GM19239 (cell line): ENCODE measurements at places on chromosomes 1 and 21.

- DNase-seq: no peak
Observed at GRCh38 chr1:157418231-157418630, 134.1 kb downstream of the FCRL5 start.

- no peak for DNase-seq
Observed at GRCh38 chr1:191641420-191642260, 516.6 kb upstream of the RGS18 start.

GRCh38 chr21:45517249-45518065 lies 24.8 kb downstream of the SLC19A1 start:
- no peak for DNase-seq

GRCh38 chr1:221881805-221882581 lies 140.1 kb upstream of the DUSP10 start:
- no peak for DNase-seq

DNA sequence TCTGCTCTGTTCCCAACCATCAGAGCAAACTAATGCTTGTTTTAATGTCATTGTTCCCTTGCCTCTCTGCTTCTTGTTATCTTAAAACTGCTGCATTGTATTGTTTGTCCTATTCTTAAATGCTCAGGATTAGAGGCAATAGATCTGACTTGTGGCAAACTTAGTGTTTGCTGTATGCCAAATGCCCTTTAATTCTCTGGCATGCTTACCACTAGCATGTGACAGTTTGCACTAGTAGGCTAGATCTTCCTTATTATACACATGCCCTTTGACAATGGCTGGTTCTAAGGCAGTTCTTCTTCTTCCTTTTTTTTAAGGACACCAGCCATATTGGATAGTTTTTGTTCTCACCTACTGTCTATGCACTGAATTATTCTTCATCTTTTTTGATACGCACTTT lies 30.1 kb downstream of the PALMD start:
- no peak for DNase-seq

DNA sequence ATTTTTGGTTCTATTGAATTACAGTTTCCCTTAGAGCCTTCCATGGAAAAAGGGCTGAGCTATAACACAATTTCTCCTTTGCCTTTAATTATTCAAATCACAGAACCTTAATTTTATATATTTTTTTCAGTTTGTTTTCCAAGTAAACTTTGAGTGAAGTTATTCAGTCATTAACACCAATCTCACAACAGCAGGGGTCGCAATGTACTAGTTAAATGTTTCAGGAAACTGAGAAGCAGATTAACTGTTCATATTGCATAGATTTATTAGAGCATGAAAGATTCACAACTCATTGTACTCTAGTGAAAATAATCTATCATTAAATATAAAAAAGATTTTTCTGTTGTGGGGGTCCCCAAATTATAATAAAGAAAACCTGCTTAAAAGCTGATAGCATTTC lies 64.1 kb downstream of the KIFAP3 start:
- no peak for DNase-seq

DNA sequence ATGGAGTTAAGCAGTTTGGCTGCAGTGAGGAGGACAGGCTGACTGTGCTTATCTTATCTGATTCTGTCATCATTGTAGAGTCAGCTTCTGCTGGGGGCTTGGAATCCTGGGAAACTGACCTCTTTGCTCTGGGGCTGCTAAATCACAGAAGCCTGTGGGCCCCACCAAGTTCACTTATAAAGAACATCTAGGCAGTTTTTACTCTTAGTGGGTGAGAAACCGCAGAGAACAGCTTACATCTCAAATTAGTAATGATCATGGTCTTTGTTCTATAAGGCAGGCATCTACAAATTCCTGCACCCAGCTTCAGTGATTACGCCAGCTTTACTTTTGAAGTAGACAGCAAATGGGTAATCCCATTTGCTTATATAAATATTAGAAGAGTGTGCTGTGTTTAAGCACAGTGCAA lies 75.7 kb downstream of the ZC3H11B start:
- DNase-seq: no peak

- no peak for DNase-seq
Observed at GRCh38 chr1:228455715-228456114, 31.5 kb upstream of the RNF187 start.

DNA sequence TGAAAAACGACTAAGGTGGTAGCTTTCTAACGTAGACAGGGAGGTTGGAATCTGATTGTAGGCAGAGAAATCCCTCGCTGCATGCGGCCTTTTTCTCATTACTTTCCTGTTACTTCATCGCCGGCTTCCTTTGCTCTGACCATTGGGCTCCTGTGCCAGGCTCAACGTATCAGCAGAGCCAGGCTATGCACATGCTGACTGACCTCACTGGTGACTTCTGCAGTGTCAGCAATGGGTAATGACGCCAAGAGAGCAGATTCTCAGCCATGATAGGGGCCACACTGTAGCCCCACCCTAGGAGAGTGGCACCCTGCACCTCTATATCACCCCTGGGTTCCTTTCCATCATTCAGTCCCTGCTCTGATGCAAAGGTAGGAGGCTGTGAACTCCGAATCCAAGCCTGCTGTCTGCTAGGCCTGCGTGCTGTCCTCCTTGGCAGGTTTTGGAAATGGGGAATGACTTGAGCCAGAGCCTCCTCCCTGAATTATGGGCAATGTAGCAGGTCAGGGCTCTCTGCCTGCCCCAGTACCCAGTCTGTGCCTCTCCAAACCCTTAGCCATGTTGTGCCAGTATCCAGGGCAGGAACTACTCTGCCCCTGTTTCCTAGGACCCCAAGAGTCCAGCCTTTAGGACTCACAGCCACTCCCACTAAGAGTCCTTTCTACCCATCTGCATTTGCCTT lies 11.4 kb downstream of the PPFIA4 start:
- DNase-seq: no peak

DNA sequence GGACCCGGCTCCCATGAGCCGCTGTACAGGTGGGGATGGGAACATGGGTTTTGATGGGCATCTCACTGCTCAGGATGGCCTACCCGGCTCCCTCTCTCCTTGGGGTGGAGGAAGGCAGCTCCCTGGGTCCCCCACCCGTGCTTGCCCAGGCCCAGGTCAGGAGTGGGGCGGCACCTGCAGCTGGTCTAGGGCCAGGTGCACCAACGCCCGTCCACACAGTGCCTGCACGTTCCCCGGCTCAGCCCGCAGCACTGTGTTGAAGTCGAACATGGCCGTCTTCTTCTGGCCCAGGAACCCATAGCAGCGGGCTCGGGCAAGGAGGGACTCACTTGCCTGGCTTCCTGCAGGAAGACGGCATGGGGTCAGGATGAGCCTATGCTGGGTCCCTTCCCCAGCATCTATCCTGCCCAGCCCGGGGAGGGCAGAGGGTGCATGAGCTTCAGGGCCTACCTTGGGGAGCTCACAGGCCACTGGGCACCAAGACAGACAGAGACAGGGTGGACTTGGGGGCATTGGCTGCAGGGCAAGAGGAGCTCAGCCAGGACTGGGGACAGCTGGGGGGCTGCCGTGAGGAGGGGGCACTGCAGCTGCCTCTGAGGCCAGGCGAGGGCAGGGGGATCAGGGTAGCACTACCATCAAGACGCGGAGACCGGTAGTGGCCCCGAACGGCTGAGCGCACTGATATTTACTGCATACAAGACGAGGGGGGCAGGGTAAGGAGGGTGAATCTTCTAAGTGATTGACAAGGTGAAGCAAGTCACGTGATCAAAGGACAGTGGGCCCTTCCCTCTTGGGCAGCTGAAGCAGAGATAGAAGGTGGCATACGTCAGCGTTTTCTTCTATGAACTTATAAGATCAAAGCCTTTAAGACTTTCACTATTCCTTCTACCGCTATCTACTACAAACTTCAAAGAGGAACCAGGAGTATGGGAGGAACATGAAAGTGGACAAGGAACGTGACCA lies 17.8 kb downstream of the TTC34 start:
- no peak for DNase-seq

- DNase-seq: no peak
Observed at GRCh38 chr1:92486251-92487077, at the start of gene GFI1. Gene GFI1, minus strand, starts transcription at chr1:92486925. Its CDS starts 3,438 bp downstream, at chr1:92483487.

- no peak for DNase-seq
Observed at GRCh38 chr1:16042096-16042495, 1.5 kb upstream of the CLCNKB start.

- DNase-seq: no peak
Observed at GRCh38 chr1:114088392-114089299, 65.0 kb downstream of the SYT6 start.

- no peak for DNase-seq
Observed at GRCh38 chr1:36324353-36324703, 883 bp upstream of the EVA1B start.

DNA sequence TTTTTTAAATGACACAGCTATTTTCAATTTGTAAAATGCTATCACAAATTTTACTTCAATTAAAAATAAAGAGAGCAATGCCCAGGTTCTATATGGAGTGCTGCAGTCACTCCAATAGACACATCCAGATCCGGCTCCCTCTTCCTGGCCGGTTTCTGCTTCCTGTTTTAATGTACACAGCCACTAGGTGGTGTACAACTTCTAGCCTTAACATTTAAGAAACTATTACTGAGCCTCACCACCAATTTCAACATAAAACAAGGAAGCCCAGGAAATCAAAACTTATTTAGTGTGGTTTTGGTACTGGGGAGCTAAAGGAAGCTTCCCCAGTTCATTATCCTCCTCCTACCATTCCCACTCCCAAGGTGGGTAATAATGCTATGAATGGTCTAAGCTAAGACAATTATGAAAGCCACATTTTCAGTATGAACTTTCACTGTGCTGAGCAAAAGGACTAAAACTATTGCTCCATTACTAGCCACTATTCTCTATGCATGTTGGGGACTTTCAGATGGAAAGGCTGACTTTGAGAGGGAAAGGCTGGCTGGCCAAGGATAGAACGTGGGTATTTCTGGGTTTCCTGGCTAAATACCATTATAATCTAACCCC lies 25.5 kb upstream of the MTMR11 start:
- peak; percentile 44 for DNase-seq

GRCh38 chr1:16120407-16120806 lies 35.5 kb downstream of the EPHA2 start:
- DNase-seq: no peak

GRCh38 chr1:90955769-90956168 lies 66.1 kb downstream of the ZNF644 start:
- no peak for DNase-seq

DNA sequence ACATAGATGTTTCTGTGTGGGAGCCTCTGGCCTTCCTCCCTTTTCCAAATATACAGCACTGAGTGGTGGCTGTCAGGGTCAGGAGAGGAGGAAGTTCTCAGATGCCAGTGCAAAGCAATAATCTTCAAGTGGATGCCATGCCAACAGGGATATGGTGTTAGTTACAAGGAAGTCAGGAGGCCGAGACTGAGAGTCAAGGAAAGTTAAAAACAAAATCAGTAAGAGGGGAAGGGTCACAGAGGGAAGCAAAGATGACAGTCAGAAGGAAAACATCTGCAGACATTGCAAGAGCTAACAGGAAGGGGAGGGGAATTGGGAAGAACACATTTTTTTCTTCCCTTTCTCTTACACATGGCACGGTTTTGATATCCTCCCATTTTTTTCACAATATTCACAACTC lies 691.4 kb downstream of the ADGRL2 start:
- no peak for DNase-seq
